ENCODE measurements at places on chromosomes 16 and 17.

DNA sequence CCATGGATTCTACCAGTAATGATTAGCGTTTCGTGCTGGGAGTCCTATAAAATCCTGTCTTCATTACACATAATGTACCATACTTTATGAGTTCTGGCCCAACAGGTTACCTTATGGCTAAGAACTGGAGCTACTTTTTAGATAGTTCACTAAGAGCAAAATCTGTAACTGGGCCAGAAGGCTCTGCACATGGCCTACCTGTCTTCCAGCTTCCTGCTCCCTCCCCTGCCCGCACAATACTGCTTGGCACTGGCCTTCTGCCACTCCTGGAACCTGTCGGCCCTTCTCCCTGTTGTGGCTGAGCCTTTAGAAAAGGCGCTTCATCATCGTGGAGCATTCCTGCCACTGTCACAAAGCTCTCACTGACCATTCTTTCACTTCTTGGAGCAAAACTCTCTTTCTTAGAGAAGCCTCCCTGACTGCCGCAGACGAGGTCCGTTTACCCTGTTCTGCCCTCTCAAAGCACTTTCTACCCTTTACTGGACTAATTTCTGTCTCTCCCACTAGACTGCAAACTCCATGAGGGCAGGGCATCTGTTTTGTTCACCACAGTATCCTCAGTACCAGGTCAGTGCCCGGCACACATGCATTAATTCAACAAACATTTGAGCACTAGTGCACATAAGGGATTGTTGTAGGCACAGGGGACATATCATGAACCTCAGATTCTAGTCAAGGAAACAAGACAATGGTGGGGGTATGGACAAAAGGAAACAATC is 116.5 kb downstream of the PARN start:
- DNase-seq = no peak

GRCh38 chr17:55448681-55449080 is 27.0 kb upstream of the MMD start:
- no peak for DNase-seq

DNA sequence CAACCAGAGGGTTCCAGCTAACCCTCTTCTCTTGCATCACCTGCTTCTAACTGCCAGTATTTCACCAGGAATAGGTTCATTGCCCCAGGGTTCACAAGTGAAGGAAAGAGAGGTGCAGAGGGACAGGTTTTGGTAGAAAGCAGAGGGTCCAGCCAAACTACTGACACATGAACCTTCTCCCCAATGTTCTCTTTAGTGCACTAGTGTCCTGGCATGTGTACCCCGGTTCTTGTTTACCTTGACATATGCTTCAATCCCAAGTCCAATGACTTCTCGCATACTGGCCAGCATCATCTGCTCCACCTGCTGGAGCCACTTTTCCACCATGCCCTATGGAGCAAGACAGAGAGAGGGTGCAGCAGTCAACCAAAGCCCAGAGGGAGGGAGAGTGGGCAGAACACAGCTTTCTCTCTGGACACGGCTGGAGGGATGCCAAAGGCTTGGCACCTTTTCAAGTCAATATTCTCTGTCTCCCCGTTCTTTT is 90.6 kb downstream of the DNAH3 start:
- no peak for DNase-seq

DNA sequence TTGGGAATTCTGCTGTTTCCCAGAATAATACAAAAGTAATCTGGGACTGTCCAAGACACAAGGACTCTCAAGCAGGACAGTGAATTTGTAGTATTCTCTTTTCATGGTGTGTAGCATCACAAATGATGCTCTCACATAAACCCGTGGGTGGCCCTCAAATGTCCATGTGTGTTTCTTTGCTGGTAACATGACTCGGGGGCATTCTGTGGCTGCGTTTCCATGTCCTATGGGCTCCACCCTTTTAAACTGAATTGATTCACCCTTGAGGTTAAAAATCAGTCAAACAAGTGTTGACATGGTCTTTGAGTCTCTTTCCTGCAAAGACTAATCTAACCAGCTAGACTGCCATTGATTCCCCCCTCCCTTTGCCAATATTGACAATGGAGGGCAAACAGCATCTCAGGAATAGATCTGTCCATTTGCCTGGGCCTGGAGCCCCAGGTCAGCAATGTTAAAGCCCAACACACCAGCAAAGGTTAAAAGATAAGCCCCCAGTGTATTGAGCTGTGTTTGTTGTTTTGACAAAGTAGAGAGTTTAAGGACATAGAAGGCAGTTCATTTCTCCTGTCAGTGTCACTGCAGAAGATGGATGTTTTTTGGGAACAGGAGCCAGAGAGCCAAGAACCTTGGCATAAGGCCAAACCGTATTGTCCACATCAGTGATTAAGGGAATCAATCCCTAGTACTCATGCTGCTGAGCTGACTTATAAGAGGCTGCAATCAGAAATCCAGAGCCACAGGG is 117.1 kb upstream of the COX10 start:
- DNase-seq = no peak

DNA sequence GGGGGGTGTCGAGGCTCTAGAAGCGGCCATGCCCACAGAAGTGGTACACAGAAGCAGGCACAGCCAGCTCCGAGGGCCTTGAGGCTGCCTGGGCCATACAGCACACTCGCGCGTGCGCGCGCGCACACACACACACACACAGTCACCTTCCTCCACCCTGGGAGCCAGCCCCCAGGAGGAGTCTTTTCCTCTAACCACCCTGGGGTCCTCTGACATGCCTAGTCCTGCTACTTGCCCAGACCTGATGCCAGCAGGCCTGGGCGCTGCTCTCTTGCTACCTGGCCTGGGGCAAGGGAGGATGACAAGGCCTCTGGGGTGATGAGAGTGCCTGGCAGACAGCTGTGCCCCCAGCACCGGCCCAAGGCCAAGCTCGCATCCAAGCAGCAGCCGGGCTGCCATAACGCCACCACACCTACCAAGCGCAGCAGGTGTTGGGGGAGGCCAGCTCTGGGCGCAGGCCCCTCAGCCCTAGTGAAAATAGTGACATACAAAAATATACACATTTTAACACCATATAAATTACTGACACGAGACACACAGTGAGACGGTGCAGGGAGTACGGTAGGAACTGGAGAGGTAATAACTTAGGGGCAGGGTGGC is 41.1 kb downstream of the TSC2 start:
- DNase-seq = no peak

GRCh38 chr17:46212634-46213435 is 19.6 kb upstream of the KANSL1 start:
- peak; percentile 41 for DNase-seq

- DNase-seq = no peak
Observed at GRCh38 chr17:69176457-69176795, 34.7 kb upstream of the ABCA6 start.

DNA sequence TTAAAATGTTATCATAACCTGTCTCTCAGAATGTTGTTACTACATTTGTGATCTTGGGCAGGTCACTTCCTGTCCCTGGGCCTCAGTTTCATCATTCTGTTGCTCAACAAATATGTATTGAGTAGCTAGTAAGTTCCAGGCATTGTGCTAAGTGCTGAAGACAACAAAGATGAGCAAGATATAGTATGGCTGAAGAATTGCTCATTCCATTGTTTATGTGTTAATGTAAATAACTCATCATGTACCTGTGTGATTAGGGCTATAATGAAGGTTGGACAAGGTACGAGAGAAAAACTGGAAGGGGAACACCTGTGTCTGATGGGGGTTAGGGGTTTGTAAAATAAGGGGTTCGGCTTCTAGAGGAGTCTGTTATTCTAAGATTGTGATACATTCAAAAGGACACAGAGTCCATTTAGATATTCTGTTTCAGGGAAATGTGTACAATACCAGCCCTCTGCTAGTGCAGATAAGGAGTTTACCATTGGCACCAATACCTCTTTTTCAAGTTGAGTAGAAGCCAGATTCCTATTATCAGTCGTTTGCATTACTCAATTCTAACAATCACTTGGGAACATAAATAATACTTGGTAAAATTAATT is 20.0 kb downstream of the TUBG1 start:
- DNase-seq = no peak

DNA sequence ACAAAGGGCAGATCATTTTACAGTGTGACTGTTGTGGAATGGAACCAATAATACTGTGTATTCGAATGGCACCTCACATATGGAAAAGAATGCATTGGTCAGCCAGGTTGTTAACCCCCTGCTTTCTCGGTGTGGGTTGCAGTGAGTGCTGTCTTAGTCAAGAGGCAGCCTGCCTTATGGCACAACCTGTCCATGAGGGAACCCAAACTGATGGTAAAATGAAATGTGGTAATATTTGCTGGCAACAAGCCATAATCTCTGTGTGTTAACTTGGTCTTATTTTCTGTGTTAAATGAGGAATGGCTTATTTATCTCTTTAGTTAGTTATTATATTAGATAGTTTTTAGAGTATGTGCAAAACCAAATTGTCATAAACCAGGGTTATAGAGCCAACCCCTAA is 81.6 kb downstream of the TMC6 start:
- no peak for DNase-seq

DNA sequence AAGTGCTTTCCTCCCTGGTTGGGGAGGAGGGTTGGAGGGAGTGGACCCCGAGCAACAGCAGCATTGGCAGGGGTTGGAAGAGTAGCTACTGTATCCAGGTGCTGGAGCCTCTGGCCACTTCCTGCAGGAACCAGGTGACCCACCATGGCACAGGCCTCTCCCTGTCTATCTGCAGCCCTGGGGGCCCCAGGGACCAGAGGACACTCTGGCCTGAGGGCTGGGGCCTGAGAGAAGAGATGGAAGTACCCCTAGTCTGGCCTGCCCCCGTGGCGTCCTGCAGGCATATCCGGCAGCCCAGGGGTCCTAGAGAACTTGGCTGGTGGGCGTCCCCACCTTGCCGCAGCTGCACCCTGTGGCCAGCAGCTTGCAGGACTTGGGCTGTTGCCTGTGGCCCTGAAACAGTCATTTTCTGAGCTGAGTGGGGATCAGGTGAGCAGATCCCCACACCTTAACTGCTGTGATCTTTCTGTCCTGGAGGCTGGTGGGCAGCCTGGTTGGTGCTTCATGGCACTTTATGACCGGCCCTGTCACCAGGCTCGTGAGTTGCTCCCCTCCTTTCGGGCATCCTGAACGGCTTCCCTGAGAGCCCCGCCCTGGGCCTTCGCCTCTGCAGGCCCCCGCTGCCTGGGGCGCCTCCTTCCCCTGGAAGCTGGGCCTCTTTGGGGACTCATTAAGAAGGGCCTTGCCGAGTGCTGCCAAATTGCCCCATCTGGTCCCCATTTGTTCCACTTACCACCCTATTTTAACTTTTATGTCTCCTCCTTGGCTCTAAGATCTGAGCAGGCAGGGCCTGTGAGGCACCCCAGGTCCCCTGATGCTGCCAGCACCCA is 298.6 kb downstream of the SEC14L1 start:
- peak; percentile 56 for DNase-seq

- no peak for DNase-seq
Observed at GRCh38 chr16:55678161-55678821, 22.5 kb downstream of the SLC6A2 start.

- no peak for DNase-seq
Observed at GRCh38 chr16:66352304-66352703, 14.2 kb upstream of the CDH5 start.

GRCh38 chr17:30244853-30245385 is 9.4 kb upstream of the SLC6A4 start:
- no peak for DNase-seq

- no peak for DNase-seq
Observed at GRCh38 chr16:67088551-67088950, 21.2 kb upstream of the PHAF1 start.

- DNase-seq = no peak
Observed at GRCh38 chr17:33520426-33521330, 227.6 kb upstream of the ASIC2 start.

- DNase-seq = no peak
Observed at GRCh38 chr17:51995797-51996403, 162.6 kb downstream of the CA10 start.

- DNase-seq = no peak
Observed at GRCh38 chr16:1027501-1027815, 45.1 kb upstream of the SSTR5 start.

GRCh38 chr16:49978569-49979326 is 46.3 kb upstream of the CNEP1R1 start:
- no peak for DNase-seq

DNA sequence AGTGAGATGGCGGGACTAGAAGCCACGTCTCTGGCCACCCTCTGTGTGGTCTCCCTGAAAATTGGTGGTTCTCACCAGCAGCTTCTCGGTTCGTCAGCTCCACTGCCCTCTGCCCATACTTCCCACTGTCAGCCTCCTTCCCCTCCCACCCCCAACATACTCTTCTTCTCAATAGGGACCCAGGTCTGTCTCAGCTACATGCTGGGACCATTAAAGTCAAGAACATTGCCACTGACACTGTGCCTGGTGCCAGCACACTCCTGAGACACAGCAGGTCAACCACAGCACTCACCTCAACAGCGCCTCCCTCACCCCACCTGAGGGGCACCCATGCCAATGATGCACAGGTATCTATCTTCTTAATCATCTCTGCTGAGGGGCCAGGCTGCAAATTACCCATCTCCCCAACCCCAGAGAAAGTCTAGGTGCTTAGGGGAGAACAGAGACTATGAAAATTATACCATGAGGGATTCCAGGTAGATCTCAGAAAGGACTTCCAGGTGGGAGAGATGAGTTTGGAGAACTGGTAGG is 1.3 kb downstream of the PLXDC1 start:
- no peak for DNase-seq

GRCh38 chr16:12296991-12297390 is 320.5 kb downstream of the SNX29 start:
- no peak for DNase-seq

- no peak for DNase-seq
Observed at GRCh38 chr17:57442914-57443571, 186.7 kb downstream of the MSI2 start.

DNA sequence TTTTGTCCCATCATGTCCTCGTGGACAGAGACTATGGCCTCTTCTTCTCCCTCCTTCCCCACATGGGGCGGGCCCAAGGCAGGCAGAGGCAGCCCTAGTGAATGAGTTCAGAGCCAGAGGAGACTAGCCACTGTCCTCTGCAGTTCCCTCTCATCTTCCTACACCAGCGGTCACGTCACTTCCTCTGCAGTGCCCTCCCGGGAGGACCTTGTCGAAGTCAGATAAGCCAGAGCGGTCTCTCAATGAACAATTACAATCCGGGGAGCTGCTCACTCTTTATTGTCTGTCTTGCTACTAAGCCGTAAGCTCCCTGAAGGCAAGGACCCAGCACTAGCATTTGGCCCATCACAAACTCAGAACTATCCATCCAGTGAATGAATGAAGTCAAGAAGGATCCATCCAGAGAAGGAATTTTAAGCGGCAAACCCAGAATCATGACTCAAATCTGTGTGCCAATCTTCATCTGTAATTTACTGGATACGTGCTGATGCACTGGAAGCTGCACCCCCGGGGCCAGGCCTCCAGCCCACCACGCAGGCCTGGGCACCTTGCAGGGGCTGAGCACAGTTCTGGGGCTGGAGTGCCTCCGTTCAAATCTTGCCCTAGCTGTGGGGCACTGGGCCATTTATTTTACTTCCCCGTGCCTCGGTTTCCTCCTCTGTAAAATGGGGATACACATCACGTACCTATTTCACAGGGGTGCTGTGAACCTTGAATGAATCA is 18.1 kb downstream of the ZNF423 start:
- DNase-seq = no peak

GRCh38 chr16:10876799-10877341 is at the start of gene CIITA:
Gene CIITA, plus strand, starts transcription at chr16:10877202. Its CDS starts 129 bp downstream, at chr16:10877331.
- no peak for DNase-seq

GRCh38 chr16:3022208-3022683 is 1.5 kb downstream of the HCFC1R1 start:
- peak; percentile 76 for DNase-seq

- peak; percentile 87 for DNase-seq
Observed at GRCh38 chr17:28983286-28984230, 22.3 kb downstream of the SEZ6 start.

- no peak for DNase-seq
Observed at GRCh38 chr17:75774471-75774990, 9.5 kb upstream of the GALK1 start.
